ENCODE measurements at places on chromosomes 7 and 10. TPM values are rescaled to one million over a fixed set of nuclear protein-coding genes. Genes with fewer than 3 reads are reported as not detected.
A peak's percentile ranks its signal among the peaks of the same experiment; 100 is the strongest.

DNA sequence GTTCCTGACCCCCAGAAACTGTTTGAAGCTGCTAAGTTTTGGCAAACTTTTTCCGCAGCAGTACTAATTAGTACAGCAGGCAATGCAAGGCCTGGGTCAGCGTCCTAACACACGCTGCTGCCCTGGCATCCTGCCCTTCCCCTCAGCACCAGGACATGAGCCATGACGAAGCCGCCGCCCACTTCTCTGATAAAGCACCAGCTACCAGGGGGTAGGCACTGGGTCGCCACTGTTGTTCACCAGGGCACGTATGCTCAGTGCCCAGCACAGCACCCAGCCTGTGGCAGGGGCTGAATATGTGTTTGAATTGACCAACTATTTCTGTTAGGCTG is 59.5 kb downstream of the CHST15 start:
- H3K4me3 ChIP-seq, result no peak overlapping the region
- no peak for DNase-seq
- peaks cover 14% of the 10 kb centered on the region for H3K4me1 ChIP-seq
- H3K27ac ChIP-seq, result no peak overlapping the region
- H3K27me3 ChIP-seq, result no peaks in the 10 kb centered on the region

GRCh38 chr10:103666087-103666761 is 172.7 kb downstream of the NEURL1 start:
- DNase-seq, result no peak
- H3K27ac ChIP-seq, result no peak overlapping the region
- peaks cover 8% of the 10 kb centered on the region for H3K4me1 ChIP-seq
- H3K4me3 ChIP-seq, result no peak overlapping the region
- no peaks in the 10 kb centered on the region for H3K27me3 ChIP-seq

- peaks cover 9% of the 10 kb centered on the region for H3K4me1 ChIP-seq
- no peaks in the 10 kb centered on the region for H3K36me3 ChIP-seq
- DNase-seq, result no peak
- H3K27me3 ChIP-seq, result no peaks in the 10 kb centered on the region
- H3K27ac ChIP-seq, result peak overlapping the region; percentile 97
Measured at GRCh38 chr10:32149252-32149955, 93.2 kb upstream of the KIF5B start.

DNA sequence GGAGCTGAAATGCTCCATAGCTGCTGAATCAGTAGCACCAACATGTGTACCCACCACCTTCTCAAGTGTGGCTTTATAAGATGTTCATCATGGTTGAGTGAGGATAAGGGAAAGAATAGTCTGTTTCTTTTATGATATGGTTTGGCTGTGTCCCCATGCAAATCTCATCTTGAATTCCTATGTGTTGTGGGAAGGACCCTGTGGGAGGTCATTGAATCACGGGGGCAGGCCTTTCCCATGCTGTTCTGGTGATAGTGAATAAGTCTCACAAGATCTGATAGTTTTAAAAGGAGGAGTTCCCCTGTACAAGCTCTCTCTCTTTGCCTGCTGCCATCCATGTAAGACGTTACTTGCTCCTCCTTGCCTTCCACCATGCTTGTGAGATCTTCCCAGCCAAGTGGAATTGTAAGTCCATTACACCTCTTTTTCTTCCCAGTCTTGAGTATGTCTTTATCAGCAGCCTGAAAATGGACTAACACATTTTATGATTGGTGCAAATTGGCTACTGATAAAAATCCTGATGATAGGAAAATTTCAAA is 799.9 kb downstream of the TNS3 start:
- no peaks in the 10 kb centered on the region for H3K27me3 ChIP-seq
- H3K27ac ChIP-seq, result no peak overlapping the region
- no peaks in the 10 kb centered on the region for H3K36me3 ChIP-seq
- no peak overlapping the region for H3K4me3 ChIP-seq
- no peak for DNase-seq

The MAGI2 gene
- 5.7 TPM for total RNA-seq

The TBRG4 gene
- total RNA-seq, result 98.3 TPM

The SP8 gene
- total RNA-seq, result 2.0 TPM

DNA sequence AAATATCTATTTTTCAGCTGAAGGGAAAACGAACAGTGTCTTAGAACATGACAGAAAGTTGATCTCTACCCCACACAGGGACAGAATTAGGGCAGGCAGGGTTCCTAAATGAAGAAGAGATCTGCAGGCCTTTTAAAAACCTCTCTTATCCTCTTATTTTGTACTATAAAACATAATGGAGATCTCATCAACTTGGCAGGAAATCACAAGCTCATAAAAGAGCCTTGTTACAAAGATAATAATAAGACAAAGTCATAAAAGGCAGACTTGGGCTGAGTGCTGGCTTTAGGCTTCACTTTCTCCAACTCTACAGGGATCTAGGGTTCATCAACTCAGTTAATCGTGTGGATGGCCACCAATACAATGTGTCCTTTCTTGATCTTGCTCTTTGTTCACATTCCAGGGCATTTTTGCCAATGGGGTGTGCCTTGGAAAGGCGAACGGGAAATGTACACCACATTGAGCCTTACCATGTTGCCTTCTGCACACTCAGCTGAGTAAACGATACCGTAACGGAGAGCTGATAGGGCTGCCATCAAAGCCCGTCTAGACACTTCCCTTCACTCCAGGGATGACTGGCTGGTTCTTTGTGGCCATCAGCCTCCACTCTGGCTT is 7.1 kb upstream of the TEX36 start:
- peaks cover 17% of the 10 kb centered on the region for H3K4me1 ChIP-seq
- no peak overlapping the region for H3K27ac ChIP-seq
- H3K4me3 ChIP-seq, result no peak overlapping the region
- H3K27me3 ChIP-seq, result peaks cover 11% of the 10 kb centered on the region
- no peaks in the 10 kb centered on the region for H3K36me3 ChIP-seq
- no peak for DNase-seq

DNA sequence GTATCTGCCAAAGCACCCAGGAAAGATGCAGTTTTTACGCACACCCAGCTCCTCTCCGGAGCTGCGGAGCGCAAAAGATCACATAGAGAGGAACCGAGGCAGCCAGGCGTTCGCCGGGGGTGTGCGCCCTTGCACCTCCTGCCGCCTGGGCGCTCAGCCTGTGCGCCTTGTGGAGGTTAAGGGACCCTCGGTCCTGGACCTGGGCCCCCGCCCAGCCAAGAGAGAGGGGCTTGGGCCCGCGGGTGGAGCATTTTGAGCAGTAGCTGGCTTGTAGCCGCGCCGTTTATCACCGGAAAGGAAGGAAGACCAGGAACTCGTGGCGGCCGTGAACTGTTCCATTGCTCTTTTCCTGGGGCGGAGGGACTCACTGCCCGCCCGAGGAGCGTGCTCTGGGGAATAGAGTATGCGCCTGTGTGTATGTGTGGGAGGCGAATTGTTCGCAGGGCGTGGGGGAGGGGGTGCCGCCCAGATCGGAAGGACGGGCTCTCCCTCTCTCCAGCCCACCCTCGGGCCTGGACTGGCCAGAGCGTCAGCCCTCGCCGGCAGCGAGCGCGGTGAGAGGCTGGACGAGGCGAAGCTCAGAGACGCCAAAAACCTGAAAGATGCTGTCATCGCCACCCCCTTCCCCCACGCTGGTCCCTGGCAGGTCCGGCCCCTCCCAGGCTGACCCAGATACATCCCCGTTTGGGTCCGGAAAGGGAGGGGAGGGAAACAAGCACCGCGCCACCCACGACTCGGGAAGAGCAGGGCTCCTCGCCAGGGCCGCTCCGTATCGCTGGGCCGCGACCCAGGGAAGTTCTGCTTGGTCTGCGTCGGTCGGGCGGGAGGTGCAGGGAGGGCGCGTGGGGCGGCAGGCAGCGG is 1.2 kb upstream of the WNT2 start:
- DNase-seq, result no peak
- peaks cover 12% of the 10 kb centered on the region for H3K4me1 ChIP-seq
- peak overlapping the region; percentile 16 for H3K27ac ChIP-seq
- peak overlapping the region; percentile 94 for H3K4me3 ChIP-seq

- H3K27ac ChIP-seq, result no peak overlapping the region
- no peak for DNase-seq
- no peaks in the 10 kb centered on the region for H3K4me1 ChIP-seq
- H3K27me3 ChIP-seq, result peaks cover 3% of the 10 kb centered on the region
Measured at GRCh38 chr10:5317547-5318107, 47.1 kb upstream of the UCN3 start.

The ZSCAN25 gene
- 25.4 TPM for total RNA-seq

DNA sequence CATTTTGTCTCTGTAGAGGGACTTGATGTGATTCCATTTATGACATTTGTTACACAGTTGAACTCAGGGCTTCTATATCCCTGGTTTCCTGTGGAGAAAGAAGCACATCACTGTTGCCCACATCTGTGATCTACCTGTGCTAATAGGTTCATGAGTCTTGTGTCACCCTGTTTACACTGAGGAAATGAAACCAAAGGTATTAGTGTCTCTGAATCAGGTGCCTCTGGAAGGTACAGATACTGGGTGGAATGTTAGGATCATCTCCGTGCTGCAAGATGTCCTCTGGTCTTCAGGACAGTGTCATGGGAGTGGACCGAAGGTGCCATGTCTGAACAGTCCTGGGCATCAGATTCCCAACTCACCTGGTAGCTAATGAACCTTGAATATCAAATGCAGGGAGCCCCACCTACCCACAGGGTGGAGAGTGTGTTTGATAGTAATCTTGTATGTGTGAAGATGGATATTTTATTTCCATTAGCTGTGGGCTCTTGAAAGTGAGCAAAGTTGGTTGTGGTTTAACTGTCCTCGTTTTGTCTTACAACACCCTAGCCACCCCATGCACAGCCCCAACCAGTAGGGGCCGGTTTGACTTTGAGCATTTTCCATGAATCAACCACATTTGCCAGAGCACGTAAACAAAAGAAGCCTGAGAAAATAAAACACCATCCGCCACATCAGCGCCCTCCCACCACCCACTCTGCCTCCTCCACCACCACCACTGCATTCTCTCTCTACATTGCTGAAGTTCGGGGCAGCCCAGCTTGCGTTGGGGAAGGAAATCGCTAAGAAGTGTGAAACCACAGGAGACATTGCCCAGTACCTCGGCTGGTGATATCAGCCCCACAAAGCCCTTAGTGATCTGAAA is 40.7 kb downstream of the TARP start:
- H3K27me3 ChIP-seq, result no peaks in the 10 kb centered on the region
- no peaks in the 10 kb centered on the region for H3K4me1 ChIP-seq
- H3K27ac ChIP-seq, result no peak overlapping the region
- no peak overlapping the region for H3K4me3 ChIP-seq
- DNase-seq, result no peak
- peaks cover 21% of the 10 kb centered on the region for H3K36me3 ChIP-seq

- H3K27ac ChIP-seq, result no peak overlapping the region
- peaks cover 4% of the 10 kb centered on the region for H3K4me1 ChIP-seq
- H3K36me3 ChIP-seq, result no peaks in the 10 kb centered on the region
- H3K4me3 ChIP-seq, result no peak overlapping the region
Measured at GRCh38 chr7:1301054-1301881, 68.6 kb downstream of the UNCX start.

DNA sequence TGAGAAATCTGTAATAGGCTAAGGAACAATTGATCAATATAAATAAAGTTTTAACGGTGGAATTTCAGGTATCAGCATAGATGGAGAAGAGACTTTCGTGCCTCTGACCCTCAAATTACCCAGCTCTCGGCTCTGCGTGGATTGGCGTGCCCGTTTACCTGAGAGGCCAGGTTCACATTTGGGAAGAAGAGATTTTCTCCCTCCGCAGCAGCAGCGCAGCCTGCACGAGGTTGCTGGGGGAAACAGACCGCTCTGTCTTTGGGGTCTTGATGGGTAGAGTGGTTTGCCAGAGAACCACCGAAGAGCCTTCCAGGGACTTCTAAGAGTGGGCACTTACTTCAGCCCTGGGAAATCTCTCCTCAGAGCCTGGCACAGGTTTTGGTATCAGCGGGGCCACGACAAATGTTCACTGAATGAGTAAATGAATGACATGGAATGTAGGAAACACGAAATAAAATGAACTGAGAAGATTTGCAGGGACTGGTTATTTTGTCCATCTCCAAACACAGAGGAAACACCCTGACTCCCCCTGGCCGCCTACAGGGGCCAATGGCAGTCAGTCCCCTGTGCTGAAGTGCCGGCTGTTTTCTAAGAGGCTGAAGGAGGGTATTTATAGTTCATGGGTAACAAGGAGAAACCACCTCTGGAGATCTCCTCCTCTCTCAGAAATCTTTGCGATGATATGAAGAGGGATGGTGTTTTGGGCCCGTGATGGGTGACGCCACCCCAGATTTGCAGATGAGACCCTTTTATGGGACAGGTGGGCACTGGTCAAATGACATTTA is 338.5 kb downstream of the ADARB2 start:
- DNase-seq, result no peak
- peaks cover 14% of the 10 kb centered on the region for H3K4me1 ChIP-seq
- no peak overlapping the region for H3K27ac ChIP-seq
- no peaks in the 10 kb centered on the region for H3K36me3 ChIP-seq
- no peak overlapping the region for H3K4me3 ChIP-seq

DNA sequence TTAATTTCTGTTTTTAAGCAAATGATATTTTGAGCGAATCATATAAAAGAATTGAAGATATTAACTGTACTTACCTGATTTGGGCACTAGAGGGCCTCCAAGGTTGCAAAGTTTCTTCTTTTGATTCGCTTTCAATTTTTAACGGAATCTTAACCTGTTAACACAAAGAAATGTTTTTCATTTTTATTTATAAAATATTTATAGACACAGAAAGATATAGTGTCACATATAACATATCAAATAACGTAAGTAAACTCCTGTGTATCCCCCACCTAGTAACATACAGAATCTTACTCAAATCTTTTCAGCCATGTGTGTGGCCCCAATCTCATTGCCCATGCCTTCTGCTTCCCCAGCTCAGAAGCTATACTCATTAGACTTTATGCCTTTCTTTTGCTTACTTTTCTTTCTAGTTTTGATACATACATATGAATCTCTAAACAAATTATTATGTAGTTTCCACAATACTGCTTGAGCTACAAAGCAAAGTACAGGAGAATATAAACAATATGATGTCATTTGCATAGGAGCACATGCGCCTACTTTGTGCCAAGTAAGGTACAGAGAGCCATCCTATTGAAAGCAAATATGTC is 49.5 kb upstream of the ZPBP start:
- no peaks in the 10 kb centered on the region for H3K27me3 ChIP-seq
- no peak for DNase-seq
- no peak overlapping the region for H3K27ac ChIP-seq
- H3K4me3 ChIP-seq, result no peak overlapping the region

DNA sequence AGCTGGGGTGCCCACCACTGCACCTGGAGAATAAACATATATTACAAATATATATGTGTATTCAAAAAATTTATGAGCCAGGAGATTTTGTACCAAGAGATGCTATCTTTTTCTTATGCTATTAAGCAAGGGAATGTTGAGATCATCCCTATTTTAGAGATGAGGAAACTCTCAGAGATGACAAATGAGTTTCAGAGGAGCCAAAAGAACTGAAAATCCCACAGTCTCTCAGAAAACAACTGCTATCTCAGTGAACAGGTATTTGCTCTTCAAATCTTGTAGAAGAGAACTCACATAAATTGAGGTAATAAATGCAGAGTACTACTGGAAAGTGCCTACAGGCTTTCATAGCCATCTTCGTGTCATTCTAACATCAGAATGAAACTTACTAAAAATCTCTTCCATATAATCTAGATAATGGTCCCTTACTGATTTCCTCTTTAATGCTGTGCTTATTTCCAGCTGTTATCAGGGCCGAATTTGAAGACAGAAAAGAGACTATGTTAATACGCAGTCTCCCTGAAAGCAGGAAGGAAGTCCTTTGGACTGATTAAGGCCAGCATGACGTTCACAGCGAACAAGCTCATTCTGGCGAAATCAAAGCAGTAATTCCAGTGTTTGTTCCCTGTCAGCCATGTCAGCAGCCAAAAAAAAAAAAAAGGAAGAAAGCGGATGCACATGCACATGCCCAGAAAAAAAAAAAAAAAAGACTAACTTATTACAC is 29.4 kb upstream of the ANAPC16 start:
- peaks cover 35% of the 10 kb centered on the region for H3K36me3 ChIP-seq
- no peak overlapping the region for H3K4me3 ChIP-seq
- peak overlapping the region; percentile 53 for H3K27ac ChIP-seq

GRCh38 chr7:40799-41750 is 151.3 kb upstream of the FAM20C start:
- H3K4me3 ChIP-seq, result no peak overlapping the region
- H3K27me3 ChIP-seq, result peaks cover 17% of the 10 kb centered on the region
- peaks cover 4% of the 10 kb centered on the region for H3K4me1 ChIP-seq
- no peak overlapping the region for H3K27ac ChIP-seq
